ENCODE measurements at places on chromosomes 7 and 10. TPM values are rescaled to one million over a fixed set of nuclear protein-coding genes. Genes with fewer than 3 reads are reported as not detected.

DNA sequence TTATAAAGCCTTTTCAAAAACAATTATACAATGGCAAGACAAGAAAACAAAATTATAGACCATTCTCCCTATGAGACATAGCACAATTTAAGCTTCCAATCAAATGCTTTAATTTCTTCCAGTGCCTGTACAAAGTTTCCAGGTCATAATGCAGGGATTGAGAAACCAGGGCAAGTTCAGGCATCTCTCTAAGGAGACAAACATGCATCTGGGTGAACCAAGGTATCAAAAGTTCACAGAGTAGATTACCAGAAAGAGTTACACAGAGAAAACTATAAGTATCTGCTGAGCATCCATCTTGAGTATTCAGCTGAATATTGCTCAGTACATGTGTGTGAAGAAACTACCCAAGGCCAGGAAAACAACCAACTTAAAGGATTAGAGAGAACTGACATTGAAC is 89.1 kb downstream of the COL28A1 start:
- no peak overlapping the region for H3K4me3 ChIP-seq
- no peak overlapping the region for H3K27ac ChIP-seq
- H3K36me3 ChIP-seq: no peaks in the 10 kb centered on the region
- DNase-seq: no peak
- H3K27me3 ChIP-seq: no peaks in the 10 kb centered on the region

GRCh38 chr10:133401981-133402725 is 8.2 kb downstream of the MTG1 start:
- peaks cover 48% of the 10 kb centered on the region for H3K36me3 ChIP-seq
- no peak overlapping the region for H3K27ac ChIP-seq
- no peaks in the 10 kb centered on the region for H3K27me3 ChIP-seq
- DNase-seq: no peak

- H3K27me3 ChIP-seq: no peaks in the 10 kb centered on the region
- no peak overlapping the region for H3K4me3 ChIP-seq
- H3K27ac ChIP-seq: no peak overlapping the region
- DNase-seq: no peak
- H3K36me3 ChIP-seq: peaks cover 53% of the 10 kb centered on the region
These were observed 35.0 kb downstream of the PIK3AP1 start for GRCh38 chr10:96685306-96685705.

The PRPS1L1 gene
- not detected for polyA plus RNA-seq

GRCh38 chr7:157389951-157390730 is 53.3 kb downstream of the DNAJB6 start:
- peaks cover 4% of the 10 kb centered on the region for H3K4me1 ChIP-seq
- peaks cover 43% of the 10 kb centered on the region for H3K36me3 ChIP-seq
- DNase-seq: no peak

- H3K36me3 ChIP-seq: no peaks in the 10 kb centered on the region
- no peaks in the 10 kb centered on the region for H3K27me3 ChIP-seq
These were observed 115.7 kb downstream of the MTPAP start for GRCh38 chr10:30233186-30233959.

GRCh38 chr7:116652793-116653192 is 19.2 kb upstream of the MET start:
- H3K4me3 ChIP-seq: no peak overlapping the region
- H3K4me1 ChIP-seq: no peaks in the 10 kb centered on the region
- H3K27me3 ChIP-seq: no peaks in the 10 kb centered on the region

DNA sequence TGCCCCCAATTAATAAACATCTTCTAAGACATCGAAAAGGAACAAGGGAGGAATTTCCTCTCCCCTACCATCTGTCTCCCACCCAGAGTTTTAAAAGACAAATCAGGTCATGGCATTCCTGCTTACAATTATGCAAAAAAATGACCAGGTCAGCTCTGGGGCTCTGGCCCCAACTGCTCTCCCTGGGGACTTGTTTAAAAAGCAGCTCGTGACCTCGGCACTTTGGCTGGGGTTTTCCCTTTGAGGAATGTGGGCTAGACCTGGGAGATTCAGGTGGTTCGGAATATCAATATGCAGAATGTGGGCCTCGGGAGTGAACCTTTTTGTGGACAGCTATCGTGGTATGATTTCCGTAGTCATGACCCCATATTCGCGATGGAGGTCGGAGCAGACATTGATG is 648 bp upstream of the RADIL start:
- no peaks in the 10 kb centered on the region for H3K27me3 ChIP-seq
- H3K27ac ChIP-seq: no peak overlapping the region
- H3K4me3 ChIP-seq: no peak overlapping the region
- H3K36me3 ChIP-seq: no peaks in the 10 kb centered on the region

The LRRN3 gene
- polyA plus RNA-seq: 0.19 TPM

DNA sequence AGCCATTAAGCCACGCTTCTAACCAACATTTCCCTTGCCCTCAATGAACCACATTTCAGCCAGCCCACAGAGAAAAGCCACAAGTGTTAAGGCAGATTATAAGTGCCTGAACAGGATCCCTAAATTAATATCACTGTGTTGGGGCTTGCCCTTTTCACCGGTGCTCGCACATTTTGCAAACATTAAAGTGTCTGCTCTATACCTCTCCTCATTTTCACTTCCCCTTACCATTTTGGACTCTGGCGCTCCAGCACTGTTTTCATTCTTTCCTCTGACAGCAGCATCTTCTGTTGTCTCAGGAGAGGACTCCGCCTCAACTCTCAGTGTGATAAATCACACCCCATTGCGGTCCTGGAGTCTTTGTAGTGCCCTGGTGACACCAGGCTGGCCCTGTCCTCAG is 274.2 kb downstream of the BAMBI start:
- no peaks in the 10 kb centered on the region for H3K36me3 ChIP-seq
- no peak overlapping the region for H3K4me3 ChIP-seq
- H3K27me3 ChIP-seq: no peaks in the 10 kb centered on the region
- H3K4me1 ChIP-seq: no peaks in the 10 kb centered on the region
- no peak overlapping the region for H3K27ac ChIP-seq
